Stimulated activated CD4-positive, alpha-beta T cell treated with anti-CD3 and anti-CD28 coated beads, Interleukin-1b, Interleukin-23, amount 100 ng/mL, for 1 hour (primary cell): ENCODE measurements at places on chromosomes 12 and 14.

DNA sequence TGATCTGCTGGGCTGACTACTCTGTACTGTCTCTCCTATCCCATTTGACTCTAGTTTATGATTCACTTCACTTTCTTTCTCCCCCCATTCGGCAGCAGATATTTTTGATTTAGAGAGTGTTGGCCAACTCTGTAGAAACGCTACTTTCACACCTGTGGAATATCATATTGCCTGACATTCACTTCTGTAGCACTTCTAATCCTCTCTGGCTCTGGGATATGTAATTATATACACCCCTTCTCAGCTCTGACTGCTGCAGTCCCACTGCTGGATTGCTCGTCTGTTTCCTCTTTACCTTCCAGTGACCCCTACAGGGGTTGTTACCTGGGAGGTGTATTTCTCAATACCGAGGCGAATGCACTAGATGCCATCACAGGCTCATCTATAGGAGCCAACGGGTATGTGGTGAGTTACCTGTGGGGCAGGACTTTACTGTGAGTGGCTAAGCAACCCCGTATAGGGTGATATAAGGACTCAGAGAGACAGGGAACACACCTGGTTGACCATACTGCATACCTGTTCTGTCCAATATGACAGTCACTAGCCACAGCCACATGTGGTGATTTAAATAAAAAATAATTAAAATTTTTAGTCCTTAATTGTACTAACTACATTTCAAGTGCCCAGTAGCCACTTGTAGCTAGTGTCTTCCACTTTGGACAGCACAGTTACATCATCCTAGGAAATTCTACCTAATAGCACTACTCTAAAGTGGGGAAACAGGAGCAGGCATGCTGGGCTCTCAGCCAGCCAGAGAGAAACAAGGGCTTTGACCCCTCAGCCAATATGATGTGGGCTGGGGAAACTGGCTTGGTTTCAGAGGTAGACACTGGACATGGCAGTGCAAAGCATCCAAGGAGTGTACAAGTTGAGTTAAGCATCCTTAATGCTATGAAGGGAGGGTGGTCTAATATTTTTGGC, 95.0 kb downstream of the C12orf75 start:
- DNase-seq: no peak

DNA sequence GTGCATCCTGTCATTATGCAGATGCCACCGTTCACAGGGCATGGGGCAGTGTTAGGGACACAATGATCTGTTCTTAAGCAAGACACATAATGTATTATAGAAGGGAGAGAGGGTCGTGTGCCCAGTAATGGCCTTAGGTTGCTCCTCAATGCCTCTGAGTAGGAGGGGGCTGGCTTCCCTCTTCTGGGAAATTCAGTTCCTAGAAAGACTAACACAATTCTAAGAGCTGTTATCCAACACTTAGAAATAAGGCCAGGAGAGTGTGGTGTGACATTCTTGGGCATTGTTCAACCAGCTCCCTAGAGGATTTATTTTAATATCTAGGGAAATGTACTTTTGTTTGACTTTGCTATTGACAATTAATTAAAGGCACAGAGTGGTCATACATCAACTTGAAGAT, 118.5 kb downstream of the ADCK1 start:
- no peak for DNase-seq

DNA sequence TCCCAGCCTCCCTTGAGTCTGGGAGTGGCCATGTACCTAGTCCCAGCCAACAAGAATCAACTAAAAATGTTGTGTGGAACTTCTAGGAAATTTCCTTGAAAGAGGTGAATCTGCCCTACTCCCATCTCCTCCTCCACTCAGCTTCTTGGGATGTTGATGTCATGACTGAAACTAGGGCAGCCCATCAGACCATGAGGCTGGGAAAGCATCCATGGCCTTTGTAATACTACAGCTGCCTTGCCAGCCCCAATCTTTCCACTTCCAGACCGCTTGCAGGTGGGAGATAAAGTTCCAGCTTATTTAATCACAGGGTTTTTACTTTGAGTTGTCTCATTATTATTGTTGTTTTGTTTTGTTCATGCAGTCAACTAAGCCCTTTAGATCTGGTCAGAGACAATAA, 170.3 kb upstream of the LMNTD1 start:
- no peak for DNase-seq

DNA sequence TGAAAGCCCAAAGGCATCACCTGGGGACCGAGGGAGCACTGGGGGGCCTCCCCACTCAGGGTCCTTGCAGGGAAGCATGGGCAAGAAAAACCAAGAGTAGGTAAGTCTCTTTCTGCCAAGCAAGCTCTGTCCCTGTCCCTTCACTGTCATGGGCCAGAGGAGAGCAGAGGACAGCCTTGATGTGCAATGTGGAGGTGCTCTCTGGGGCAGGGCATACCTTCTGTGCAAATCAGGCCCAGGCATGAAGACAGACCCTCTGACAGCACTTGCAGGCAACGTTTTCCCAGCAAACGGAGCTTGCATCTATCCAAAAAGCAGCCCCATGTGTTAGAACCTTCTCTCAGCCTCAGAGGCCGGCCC, 192.5 kb upstream of the PWP1 start:
- no peak for DNase-seq

- DNase-seq: no peak
Observed at GRCh38 chr14:65446159-65446558, 33.6 kb downstream of the FUT8 start.

GRCh38 chr14:23409966-23410635, 2.0 kb upstream of the MYH6 start:
- no peak for DNase-seq

DNA sequence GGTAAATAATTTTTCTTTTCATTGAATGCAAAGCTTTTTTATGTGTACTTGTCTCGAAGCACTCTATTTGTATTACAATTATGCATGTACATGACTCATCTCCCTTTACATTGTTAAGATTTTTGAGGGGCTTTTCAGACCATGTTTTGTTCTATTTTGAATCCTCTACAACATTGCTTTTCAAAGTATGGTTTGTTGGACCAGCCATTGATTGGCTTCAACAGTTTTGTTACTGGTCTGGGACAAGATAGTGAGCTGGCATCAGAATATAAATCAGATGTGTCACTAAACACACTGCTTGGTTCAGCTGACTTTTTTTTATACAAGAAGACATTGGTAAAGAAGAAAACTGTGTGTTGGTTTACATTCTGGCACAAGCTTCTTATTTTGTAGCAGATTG, 122.3 kb downstream of the MON2 start:
- no peak for DNase-seq

DNA sequence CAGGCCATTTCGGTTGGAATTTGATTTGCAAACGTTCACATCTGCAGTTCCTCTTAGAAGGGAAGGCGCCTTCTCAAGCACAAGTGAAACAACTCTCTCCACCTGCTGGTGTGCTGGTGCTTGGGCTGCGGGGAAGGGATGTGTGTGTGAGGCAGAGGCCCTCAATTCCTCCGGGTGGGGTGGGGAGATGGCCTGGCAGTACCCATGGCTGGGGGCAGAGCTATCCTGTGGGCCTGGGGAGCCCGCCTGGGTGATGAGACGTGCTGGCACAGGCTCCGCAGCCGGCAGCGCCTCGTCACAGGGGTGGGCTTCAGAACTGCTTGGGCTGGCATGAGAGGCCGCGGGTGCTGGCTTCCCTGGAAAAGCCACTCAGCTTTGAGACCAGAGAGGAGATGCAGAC, 28.9 kb upstream of the TDRD9 start:
- DNase-seq: no peak

DNA sequence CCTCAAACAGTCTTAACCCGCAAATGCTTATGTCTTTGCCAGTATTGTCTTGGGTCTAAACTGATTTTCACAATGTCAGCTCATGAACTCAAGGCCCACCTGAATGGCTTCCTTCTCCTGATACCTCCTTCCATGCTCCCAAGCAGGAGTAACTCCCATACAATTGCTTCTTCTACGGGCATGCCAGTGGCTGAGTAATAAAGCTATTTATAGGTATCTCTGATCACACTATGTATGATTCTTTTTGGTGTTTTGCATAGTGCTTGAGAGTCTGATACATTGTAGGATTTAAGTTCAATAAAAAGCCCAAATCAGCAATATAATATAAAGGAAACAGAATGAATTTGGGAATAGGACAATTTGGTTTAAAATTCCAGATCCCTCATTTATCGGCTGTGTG, 235.0 kb upstream of the DCN start:
- no peak for DNase-seq

GRCh38 chr14:75361751-75362433, 65.9 kb upstream of the JDP2 start:
- no peak for DNase-seq
